ENCODE measurements at places on chromosomes 1 and 21. TPM values are rescaled to one million over a fixed set of nuclear protein-coding genes. Genes with fewer than 3 reads are reported as not detected.

GRCh38 chr1:90067194-90067931, 72.5 kb downstream of the ZNF326 start:
- H3K36me3 ChIP-seq = no peaks in the 10 kb centered on the region
- no peaks in the 10 kb centered on the region for H3K27me3 ChIP-seq
- DNase-seq = no peak

DNA sequence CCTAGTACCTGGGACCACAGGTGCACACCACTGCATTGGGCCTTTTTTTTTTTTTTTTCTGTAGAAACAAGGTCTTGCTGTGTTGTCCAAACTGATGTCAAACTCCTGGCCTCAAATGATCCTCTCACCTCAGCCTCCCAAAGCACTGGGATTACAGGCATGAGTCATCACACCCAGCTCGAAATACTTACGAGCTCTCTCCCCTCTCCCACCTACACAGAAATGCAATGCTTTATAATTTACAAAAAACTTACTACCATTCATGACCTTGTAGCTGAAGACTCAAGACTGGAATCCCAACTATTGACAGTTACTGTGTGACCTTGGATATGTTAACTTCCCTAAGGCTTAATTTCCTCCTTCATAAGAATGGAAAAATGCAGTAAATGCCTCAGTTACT, 18.7 kb downstream of the FOXJ3 start:
- H3K36me3 ChIP-seq = no peaks in the 10 kb centered on the region
- no peak overlapping the region for H3K27ac ChIP-seq
- H3K4me1 ChIP-seq = no peaks in the 10 kb centered on the region
- no peaks in the 10 kb centered on the region for H3K27me3 ChIP-seq
- no peak overlapping the region for H3K4me3 ChIP-seq

Gene CCDC27
- not detected for total RNA-seq

- no peaks in the 10 kb centered on the region for H3K4me1 ChIP-seq
- H3K27ac ChIP-seq = no peak overlapping the region
- H3K27me3 ChIP-seq = no peaks in the 10 kb centered on the region
- no peaks in the 10 kb centered on the region for H3K36me3 ChIP-seq
- H3K4me3 ChIP-seq = no peak overlapping the region
Measured at GRCh38 chr1:216665406-216665805, 57.8 kb downstream of the ESRRG start.

GRCh38 chr1:222586842-222587241, 2.9 kb downstream of the TAF1A start:
- H3K27ac ChIP-seq = no peak overlapping the region
- H3K4me1 ChIP-seq = peaks cover 5% of the 10 kb centered on the region
- no peak overlapping the region for H3K4me3 ChIP-seq
- H3K36me3 ChIP-seq = peaks cover 12% of the 10 kb centered on the region

- H3K4me3 ChIP-seq = no peak overlapping the region
- H3K36me3 ChIP-seq = no peaks in the 10 kb centered on the region
- DNase-seq = no peak
- no peaks in the 10 kb centered on the region for H3K4me1 ChIP-seq
- H3K27ac ChIP-seq = no peak overlapping the region
- H3K27me3 ChIP-seq = no peaks in the 10 kb centered on the region
Measured at GRCh38 chr1:244199902-244200301, 148.8 kb downstream of the ZBTB18 start.

Measured in spinal cord (tissue), 10 donors.